ENCODE measurements at places on chromosomes 5 and 9.

- DNase-seq = no peak
Measured at GRCh38 chr5:44099643-44100042, 289.6 kb downstream of the FGF10 start.

DNA sequence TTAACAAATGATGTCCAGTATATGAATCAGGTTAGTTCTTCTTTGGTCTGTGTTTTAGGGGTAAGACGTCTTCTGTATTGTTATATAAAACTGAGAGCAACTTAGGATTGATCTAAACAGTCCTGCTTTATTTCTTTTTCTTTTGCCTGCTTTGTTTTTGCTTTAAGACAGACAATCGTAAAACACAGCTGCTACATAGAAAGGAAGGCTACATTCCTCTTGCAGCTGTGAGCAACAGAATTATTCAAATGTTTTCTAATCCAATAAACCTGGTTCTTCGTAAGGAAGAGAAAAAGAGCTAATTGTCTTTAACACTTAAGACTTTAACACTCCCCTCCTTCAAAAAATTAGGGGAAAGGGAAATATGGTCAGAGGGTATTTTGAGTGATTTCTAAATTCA lies 14.6 kb downstream of the FGF1 start:
- no peak for DNase-seq

GRCh38 chr5:178307267-178308045 lies 74.9 kb upstream of the PHYKPL start:
- no peak for DNase-seq

DNA sequence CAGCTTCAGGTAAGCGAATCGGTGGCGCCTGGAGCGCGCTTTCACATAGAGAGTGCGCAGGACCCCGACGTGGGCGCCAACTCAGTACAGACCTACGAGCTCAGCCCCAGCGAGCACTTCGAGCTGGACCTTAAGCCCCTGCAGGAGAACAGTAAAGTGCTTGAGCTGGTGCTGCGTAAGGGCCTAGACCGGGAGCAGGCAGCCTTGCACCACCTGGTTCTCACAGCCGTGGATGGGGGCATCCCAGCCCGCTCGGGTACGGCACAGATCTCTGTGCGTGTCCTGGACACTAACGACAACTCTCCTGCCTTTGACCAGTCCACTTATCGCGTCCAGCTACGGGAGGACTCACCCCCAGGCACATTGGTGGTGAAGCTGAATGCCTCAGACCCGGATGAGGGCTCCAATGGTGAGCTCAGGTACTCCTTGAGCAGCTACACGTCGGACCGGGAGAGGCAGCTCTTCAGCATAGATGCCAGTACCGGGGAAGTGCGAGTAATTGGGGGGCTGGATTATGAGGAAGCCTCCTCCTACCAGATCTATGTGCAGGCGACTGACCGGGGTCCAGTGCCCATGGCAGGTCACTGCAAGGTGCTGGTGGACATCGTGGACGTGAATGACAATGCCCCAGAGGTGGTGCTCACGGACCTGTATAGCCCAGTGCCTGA lies 1.1 kb downstream of the PCDHAC2 start:
- no peak for DNase-seq

DNA sequence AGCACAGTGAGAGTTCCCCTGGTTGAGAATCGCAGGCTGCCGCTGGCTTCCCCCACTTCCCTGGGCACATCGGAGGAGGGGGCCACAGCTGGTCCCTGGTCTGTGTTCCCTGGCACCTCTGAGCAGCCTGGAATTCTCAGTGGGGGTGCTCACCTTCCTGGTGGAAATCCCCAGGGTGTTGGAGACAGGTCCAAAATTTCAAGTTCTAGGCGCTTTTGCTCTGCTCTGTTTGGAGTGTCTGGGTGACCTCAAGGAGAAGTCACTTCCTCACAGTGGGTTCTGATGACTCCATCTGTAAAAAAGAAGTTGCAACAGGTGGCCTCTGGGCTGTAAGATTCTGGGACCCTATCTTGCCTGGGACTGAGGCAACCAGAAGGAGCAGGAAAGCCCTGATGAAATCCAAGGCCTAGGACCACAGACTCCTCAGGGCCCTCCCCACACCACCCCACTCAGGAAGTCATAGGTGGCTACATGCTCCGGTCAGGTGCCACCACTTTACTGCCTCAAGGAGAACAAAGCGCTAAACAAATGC lies at the start of gene TRAF1:
Gene TRAF1 (minus strand): TSS at position 400 of the 532 bp plus-strand sequence. CDS start 721 bp downstream, outside the sequence.
- no peak for DNase-seq

DNA sequence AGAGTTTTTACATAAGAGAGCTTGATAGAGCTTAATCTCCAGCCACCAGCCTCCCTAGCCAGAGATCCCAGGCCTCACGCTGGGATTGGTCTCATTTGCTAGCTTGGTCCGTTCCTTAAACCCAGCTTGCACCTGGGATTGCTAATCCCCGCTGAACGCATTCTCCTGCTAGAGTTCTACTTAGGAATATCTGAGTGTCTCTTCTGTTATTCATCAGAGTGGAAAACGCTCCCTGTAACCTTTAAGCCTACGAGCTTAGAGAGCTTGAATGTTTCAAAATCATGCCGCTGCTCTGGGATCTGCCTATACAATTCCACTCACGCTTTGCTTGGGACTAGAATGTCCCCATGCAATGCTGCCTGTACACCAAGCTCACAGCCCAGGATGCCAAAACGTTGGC lies 201.8 kb downstream of the NSG2 start:
- DNase-seq = no peak

DNA sequence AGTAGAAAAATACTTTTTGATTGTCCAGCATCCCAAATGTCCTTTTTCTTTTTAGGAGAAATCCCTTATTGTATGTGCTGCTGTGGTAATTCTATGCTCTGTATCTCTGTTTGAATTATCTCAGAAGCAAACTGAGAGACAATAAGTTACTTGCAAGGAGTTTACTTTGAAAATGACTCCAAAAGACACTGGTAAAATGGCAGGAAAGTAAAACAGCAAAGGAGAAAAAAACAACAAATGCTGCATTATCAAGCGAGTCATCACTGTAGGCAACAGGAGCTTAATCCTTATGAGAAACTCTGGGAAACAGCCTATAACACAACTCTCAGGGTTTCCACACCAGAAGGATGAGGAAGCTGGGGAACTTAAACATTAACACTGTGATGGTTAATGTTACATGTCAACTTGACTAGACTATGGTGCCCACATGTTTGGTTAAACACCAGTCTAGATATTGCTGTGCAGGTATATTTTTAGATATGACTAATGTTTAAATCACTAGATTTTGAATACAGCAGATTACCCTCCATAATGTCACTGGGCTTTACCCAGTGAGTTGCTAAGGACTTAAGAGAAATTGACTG lies 92.6 kb upstream of the GAS1 start:
- no peak for DNase-seq

DNA sequence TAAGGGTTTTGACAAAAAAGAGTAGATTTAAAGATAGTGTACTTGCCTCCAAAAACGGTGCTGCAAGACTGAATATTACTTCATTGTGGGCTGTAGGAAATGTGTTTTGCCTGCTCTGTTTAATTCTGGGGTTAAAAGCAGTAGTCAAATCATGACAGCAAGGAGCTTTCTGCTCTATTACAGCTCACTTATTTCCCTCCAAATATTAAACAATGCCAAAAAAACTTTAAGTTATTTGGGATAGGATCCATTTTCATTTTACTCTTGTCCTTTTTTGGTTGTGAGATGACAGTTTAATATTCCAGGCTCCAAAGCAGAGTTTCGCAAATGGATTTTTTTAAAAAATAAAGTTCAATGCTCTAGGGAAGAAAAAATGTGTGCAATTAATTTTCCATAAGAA lies 340.4 kb upstream of the RGMB start:
- no peak for DNase-seq

DNA sequence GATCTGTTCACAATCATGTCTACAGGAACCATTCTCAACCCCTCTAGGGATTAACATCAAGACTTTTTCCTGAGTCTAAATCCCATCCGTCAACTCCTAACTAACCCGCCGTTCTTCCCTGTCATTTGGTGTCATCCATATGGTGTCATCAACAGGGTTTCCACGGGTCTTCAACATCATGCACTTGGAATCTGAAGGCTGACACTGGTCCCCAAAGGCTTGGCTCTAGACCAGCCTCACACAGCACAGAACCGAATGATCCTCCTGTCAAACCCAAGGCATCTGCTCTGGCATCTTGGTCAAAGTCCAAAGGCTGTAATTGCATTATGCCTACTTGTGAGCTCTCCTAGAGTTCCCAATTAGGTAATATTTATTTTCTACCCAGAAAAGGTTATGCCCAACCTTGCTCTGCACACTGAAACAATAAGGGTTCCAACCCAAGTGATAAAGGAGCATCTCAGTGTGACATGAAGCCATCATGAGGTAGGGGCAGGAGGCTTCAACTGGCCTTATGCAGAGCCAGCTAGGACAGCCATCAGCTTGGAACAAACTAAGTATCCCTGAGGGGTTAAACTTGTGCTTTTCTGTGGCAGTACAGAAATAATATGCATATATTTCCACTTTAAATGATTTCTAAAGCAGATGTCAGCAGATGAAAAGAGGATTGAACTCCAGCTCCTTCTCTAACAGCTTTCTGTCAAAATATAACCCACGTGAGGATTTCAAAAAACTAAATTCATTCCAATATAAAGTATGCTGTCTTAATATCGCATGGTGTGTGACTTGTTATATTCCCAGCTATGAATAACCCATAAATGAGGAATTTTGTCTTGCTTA lies 13.9 kb downstream of the ENC1 start:
- DNase-seq = peak; percentile 39

GRCh38 chr5:6159832-6160430 lies 218.4 kb downstream of the MED10 start:
- no peak for DNase-seq

DNA sequence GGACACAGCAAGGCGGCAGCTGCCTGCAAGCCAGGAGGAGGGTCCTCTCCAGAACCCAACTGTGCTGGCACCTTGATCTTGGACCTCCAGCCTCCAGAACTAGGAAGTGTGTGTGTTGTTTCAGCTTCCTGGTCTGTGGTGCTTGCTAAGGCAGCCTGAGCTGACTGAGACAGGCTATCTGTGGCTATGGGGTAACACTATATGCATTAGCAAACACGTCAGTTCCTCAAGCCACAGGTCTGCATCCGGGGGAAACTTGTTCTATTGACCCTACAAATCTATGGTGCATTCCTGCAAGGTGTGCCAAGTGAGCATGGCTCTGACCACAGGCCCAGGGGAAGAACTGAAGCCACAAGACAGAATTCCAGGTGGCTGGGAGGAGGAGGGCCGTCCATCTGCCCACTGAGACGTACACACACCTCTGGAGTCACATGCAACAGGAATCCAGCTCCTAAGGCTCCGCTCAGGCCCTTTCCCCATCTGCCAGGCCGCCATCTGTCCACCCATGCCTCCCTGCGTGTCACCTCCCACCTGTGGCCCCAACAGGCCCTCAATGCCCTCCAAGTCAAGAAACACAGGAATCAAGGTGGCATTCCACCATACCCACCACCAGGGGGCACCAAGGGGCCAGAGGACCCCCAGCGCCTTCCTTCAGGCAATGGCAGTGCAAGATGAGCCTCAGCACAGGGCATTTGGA lies 174.9 kb downstream of the ROR2 start:
- DNase-seq = peak; percentile 64

DNA sequence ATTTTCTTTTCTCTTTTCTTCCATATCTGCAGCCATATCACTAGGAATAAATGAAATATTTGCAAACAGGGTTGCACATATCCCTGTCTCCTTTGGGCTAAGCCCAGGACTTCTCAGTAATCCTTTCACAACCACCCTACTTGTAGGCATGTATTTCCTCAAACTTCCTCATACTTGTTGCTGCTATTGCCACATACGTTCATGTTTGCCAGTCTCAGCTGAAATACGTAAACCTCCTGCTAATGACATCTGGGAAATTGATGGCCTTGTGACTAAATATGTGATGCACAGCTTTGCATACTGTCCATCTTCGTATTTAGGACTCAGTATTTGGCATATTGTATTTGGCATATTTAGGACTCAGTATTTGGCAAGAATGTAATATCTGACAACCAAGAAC lies 224.6 kb downstream of the PLK2 start:
- no peak for DNase-seq

GRCh38 chr5:142324136-142324870 lies 518 bp downstream of the SPRY4 start:
- DNase-seq = peak; percentile 45

GRCh38 chr5:14330729-14331385 lies 187.7 kb downstream of the TRIO start:
- no peak for DNase-seq

DNA sequence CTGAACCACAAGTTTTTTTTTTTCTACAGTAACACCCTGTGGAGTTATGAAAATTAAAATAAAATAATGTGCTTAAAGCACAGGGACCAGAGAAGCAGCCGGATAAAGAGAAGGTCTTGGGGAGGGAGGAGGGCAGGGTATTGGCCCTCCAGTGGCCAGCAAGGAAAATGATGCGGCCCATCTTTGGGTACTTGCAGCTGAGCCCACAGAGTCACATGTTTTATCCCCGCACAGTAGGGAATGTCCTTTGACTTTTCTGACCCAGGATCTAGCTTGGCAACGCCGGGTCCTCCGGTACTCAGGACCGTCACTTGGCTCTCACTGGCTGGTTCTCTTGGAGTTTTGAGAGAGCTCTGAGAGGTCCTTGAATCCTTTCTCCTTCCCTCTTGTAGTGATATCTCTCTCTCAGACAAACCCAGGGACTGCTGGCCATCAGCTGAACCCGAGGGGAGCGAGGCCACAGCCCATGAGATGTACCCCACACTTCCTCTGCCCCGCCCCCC lies 35.3 kb upstream of the HSPA9 start:
- DNase-seq = no peak

- no peak for DNase-seq
Measured at GRCh38 chr9:130402243-130402642, 42.5 kb upstream of the ASS1 start.

GRCh38 chr9:26231391-26231790 lies 553.1 kb upstream of the TUSC1 start:
- DNase-seq = no peak

GRCh38 chr5:133428072-133428660 lies 184.2 kb downstream of the FSTL4 start:
- no peak for DNase-seq

GRCh38 chr5:61347080-61347479 lies 15.0 kb downstream of the ZSWIM6 start:
- no peak for DNase-seq

DNA sequence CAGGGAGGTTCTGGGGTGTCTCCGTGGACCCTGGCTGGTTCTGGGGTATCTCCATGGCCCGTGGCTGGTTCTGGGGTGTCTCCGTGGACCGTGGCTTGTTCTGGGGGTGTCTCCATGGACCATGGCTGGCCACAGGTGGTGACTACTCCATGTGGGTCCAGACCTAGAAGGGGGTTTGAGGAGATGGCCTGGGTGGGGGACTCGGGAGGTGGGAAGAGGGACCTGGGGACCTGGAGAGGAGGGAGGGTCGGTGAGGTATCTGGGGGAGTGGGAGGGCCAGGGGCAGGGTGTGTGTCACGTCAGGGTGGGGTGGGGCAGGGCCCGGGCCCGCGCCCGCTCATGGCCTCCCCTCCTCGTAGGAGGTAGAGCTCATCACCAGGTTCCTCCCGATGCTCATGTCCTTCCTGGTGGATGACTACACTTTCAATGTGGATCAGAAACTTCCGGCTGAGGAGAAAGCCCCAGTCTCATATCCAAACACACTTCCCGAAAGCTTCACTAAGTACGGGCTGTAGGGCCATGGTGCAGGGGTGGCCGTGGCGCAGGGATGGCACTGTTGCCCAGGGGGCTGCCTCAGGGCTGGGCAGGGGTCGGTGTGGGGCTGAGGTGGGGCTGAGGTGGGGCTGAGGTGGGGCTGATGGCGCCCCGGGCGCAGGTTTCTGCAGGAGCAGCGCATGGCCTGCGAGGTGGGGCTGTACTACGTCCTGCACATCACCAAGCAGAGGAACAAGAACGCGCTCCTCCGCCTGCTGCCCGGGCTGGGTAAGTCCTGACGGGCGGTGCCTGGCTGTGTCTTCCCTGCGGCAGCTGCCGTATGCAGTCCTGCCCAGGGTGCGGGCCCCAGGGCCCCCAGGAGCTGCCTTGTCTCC lies 10.7 kb upstream of the TOR4A start:
- no peak for DNase-seq

GRCh38 chr5:166031926-166032325 lies 2259.5 kb upstream of the WWC1 start:
- no peak for DNase-seq
